Activated T-helper 1 cell treated with anti-CD3 and anti-CD28 coated beads, Interleukin-2, amount 50 U/mL, for 16 hours (primary cell): ENCODE measurements at places on chromosomes 3 and 15.
A peak's percentile ranks its signal among the peaks of the same experiment; 100 is the strongest.

GRCh38 chr15:38720893-38721567 is 156.4 kb upstream of the RASGRP1 start:
- no peak for DNase-seq

- no peak for DNase-seq
Observed at GRCh38 chr3:174398761-174399160, 460.4 kb upstream of the NAALADL2 start.

DNA sequence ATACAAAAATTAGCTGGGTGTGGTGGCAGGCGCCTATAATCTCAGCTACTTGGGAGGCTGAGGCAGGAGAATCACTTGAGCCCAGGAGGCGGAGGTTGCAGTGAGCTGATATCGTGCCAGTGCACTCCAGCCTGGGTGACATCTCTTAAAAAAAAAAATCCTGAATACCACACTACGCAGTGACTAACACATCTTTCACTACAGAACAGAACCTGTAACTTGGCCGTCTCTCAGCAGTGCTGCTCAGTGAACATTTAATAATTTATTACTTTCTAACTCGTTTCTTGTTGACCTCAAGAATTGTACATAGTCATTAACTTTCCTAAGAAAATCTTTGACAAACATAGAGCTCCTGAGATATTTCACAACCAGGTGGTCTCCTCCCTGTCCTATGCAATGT is 3.8 kb downstream of the GREM1 start:
- no peak for DNase-seq

DNA sequence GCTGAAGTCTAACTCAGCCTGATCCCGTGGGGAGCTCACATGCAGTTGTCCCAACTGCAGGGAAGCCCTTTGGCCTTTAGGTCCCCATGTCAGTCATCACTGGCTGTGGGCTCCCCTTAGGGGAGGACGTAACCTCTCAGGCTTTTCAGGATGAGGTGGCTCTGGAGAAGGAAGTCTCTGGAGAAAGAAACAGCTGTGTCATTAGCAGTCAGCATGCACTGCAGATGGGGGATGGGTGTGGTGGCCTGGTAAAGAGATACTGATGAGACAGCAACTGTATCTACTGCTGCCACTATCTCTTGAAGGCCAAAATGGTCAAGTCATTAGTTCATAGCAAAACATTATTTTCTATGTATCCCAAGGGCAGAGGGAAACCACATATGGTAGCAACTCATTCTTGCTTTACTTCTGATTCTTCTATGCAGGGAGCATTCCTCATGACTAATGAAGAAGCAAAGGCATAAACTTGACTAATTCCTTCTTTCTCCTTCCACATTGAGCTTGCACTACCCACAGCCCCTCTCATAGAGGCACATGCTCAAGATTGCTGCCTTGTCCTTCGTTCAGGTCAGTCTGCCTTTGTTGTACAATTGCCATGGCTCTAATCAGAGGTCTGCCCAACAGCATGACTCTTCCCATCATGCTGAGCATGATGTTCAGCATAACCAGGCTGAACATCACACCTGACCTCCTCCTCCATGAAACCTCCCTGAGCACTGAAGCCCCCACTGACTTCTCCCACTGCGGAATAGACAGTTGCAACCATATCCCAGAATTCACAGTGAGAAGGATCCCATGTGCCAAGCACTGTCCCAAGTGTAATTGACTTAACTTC is 47.8 kb upstream of the TMEM158 start:
- DNase-seq, result no peak

- no peak for DNase-seq
Observed at GRCh38 chr3:33777996-33778395, 20.4 kb upstream of the PDCD6IP start.

DNA sequence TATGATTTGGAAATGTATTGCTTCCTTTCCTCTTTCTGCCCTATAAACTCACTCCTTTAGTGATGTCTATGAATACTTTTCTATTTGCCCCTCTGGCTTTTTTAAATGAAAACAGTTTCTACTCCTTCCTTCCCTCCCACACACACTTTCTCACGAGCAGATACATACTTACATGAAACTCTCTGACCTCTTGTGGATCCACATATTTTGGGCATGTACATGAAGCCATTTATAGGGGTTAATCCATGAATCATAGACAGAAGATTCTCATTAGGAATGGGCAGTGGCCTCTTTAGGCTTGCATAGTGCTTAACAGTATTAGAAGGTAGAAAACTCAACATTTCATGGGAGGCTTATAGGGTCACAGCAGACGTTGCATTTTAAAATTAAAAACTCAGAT is 24.8 kb downstream of the ANAPC13 start:
- DNase-seq, result no peak

DNA sequence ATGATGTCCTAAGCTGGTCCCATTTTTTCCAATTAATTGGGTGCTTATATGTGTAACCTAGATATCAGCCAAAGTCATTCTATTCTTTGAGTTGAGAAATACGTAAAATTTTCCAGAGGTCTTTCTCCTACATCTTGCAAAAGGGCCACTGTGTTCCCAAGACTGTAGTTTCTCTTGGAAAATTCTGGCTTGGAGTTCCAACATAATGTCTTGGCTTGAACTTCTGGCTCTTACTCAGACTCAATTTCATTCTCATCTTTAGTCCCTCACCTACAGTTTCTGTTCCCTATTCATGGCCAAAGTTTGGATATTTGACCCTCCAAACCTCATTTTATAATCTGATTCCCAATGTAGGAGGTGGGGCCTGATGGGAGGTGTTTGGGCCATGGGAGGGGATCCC is 201.4 kb upstream of the ARHGEF26 start:
- DNase-seq, result no peak

DNA sequence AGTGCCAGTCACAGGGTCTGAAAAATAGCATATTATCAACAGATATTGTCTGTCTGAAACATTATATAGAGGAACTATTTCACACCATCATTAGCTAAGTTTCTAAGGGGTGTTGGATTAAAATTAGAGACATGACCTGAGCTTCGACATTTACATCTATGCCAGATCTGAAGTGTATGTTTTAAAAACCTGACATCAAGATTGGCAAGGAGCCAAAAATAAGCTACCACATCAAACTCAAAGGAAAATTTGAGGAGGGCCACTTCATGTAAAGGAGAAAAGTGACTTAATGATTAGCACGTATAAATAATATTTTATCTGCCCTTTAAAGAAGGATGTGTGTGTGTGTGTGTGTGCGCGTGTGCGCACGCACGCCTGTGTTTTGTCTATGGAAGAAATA is 752.0 kb upstream of the GRM7 start:
- DNase-seq, result no peak

DNA sequence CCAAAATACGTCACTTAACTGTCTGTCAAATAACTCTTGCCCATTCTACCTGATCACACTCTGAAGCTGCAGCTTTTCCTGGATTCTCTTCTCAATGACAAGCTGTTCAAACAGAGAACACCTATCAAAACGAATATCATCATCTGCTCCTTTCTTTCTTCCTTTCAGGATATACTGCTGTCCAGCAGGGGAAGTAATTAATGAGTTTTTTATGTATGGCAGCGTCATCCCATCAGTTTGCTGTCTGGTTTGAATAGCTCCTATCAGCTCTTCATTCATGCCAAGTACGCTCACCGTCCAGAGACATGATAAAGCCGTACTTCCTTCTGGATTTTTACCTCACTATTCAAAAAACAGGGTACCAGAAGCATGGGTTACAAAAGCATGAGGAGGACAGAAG is at the start of gene CHRM5:
CHRM5 (plus strand) TSS at position 274 of the 400 bp plus-strand sequence. CDS start 94,221 bp downstream, outside the sequence.
- DNase-seq, result no peak

DNA sequence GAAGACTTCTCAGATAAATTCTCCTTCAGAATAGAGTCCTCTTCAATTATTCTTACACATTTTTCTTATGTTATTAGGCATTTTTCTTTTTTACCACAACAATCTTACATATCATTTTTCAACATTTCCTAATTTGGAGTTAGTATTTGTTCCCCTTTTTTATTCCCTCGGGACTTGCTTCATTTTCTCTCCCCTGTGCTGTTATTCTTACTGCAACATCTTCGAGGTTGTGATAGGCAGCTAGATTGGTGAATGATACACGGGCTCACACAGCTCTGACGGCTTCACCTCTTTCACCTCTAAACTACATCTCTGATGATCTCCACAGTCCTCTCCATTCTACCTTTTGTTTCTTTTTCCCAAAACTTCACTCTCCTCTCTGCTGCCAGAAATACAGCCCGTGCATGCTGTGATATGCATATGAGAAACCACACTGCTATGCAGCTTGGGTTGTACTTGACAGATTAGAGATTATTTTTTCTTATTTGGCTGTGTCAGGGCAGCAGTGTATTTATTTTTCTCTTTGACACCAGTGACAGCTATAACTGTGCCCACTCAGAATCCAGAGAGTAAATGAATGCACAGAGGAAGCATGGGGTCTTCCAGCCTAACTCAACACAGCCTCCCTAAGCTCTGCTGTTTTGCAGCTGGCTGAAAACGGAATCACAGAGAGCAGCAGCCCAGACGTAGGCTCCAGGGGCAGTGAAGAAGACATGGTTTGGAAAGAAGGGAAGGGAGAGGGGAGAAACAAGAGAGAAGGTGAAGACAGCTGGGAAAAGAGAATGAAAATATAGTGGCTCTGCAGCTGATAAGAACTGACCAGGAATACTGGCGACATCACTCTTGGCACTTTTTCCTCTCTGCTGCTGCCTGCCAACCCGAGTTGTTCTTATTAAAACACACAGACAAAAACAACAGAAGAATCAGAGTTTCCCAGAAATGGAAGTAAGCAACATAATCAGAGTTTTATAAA is 61.8 kb downstream of the SLC9A9 start:
- no peak for DNase-seq

GRCh38 chr3:16936233-16936632 is 51.5 kb downstream of the PLCL2 start:
- no peak for DNase-seq

DNA sequence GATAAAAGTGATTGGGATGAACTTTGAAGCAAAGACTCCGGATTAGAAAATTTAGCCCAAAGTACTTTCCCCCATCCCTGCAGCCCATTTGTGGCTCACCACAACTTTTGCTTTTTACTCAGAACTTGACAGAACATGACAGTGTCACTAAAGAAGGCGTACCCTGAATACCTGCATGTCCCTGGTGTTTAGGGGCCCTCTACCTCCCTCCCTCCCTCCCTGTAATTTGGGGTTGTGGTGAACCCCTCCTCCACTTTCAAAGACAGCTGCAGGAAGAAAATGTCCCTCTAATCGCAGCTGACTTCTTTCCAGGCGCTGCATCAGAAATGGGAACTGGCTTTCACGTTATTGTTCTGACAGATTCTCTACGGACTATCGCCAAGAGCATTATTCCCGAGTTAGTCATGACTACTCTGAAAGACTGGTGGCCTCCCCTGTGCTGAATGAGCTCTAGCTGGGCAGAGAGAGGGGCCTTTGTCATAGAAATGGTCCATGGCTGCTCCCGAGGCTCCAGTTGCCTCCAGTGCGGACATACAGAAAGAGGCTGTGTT is 93.2 kb upstream of the ARHGEF3 start:
- DNase-seq, result no peak

- no peak for DNase-seq
Observed at GRCh38 chr3:72052841-72053409, 268.0 kb upstream of the PROK2 start.

- peak; percentile 33 for DNase-seq
Observed at GRCh38 chr3:67947808-67948508, 293.5 kb upstream of the SUCLG2 start.

- DNase-seq, result no peak
Observed at GRCh38 chr3:167814441-167814951, 79.0 kb downstream of the SERPINI1 start.

- DNase-seq, result no peak
Observed at GRCh38 chr3:179196098-179196497, 47.9 kb downstream of the PIK3CA start.

- no peak for DNase-seq
Observed at GRCh38 chr3:49333091-49333490, 6.8 kb downstream of the USP4 start.

GRCh38 chr3:73586190-73586589 is 38.6 kb downstream of the PDZRN3 start:
- no peak for DNase-seq

GRCh38 chr3:133821767-133822638 is 16.4 kb downstream of the SRPRB start:
- no peak for DNase-seq

DNA sequence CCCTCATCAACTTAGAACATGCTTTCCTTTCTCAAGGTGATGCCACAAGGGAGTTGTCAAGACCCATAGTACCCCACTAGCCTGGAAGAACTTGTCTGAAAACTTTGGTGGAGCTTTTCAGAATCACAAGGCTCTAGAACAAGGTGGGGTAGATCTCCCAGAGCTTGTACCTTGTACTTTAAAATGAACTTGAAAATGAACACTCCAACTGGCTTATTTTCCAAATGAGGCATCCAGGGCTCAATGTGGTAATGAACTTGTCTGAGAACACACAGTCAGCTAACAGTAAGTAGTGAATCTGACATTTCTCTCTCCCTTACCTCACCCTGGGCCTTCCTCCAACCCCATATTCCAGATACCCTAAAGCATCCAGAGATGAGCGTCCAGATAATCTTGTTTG is 81.8 kb upstream of the THBS1 start:
- no peak for DNase-seq

- no peak for DNase-seq
Observed at GRCh38 chr3:129025691-129026435, 24.8 kb downstream of the EFCC1 start.

GRCh38 chr15:69976366-69976994 is 121.2 kb downstream of the TLE3 start:
- DNase-seq, result peak; percentile 8

GRCh38 chr3:94423578-94423977 is 360.7 kb downstream of the NSUN3 start:
- no peak for DNase-seq

- DNase-seq, result no peak
Observed at GRCh38 chr3:134775831-134776230, 19.2 kb upstream of the EPHB1 start.

DNA sequence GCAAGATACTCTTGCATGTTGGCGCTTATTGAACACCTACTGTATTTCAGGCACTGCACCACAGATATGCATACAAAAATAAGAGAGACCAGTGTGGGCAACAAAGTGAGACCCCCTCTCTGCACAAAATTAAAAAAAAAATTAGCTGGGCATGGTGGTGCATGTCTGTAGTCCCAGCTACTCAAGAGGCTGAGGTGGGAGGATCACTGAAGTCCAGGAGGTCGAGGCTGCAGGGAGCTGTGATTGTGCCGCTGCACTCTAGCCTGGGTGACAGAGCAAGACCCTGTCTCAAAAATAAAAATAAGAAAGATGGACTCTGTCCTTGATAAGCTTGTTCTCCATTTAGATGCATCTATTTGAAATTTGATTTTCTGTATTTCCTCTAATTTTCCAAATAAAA is 20.8 kb downstream of the FEM1B start:
- no peak for DNase-seq

DNA sequence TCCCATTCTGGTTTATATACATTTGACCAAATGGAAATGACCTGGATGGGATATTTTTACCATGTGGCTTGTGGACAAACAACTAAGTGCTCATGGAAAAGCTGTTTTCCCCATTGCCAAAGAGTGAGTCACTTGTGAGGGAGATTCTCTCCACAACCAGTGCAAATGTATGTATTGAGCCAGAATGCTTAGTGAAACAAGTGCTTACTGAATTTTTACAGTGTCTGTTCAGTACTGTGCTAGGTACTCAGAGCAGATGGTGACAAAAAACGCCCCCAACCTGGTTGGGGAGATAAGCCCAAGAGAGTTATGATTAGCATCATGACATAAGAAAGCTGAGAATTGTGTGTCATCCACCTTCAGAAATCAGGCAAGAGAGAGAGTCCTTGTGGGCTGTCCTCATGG is 2.3 kb downstream of the CHP1 start:
- DNase-seq, result no peak

- no peak for DNase-seq
Observed at GRCh38 chr3:134663721-134664456, 13.1 kb upstream of the KY start.

GRCh38 chr15:29204369-29204755 is 65.3 kb downstream of the NSMCE3 start:
- no peak for DNase-seq
